ENCODE measurements at places on chromosomes 2 and 18. TPM values are rescaled to one million over a fixed set of nuclear protein-coding genes. Genes with fewer than 3 reads are reported as not detected.

DNA sequence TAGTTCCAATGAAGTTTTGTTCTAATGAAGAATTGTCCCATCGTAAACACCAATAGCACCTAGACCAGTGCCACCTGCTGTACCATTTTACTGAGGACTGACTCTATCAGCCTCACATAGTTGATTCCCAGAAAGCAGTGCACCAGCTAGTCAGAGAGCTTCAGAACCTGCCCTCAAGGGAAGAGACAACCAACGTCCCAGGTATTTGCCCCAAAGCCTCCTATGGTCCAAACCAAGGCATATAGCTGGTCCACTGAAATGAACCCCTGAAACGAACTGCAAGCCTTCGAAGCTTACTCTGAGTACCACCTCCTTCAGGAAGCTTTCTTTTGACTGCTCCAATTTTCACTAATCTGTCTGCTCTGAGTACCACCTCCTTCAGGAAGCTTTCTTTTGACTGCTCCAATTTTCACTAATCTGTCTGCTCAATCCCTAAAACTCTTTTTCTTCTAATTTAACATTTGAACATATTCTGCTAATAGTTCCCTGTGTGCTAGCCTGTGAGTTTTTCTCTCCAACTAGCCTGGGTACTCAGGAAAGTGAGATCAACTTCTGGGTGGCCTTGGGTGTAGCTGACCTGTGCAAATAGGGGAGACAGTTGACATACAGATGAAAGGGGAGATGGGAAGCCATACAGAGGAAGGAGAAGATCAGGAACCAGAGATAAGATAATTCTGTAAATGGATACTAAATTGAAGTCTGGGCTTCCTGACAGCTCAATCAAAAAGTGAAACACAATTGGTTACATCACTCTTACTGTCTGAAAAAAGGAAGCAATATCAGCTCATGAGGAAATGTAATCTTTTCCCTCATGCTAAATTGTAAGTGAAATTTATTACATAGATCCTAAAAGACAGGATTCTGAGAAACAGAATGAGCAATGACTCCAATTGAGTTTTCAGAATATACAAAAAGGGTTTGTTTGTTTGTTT is 33.5 kb upstream of the EML4 start:
- no peaks in the 10 kb centered on the region for H3K27me3 ChIP-seq
- peaks cover 26% of the 10 kb centered on the region for H3K4me1 ChIP-seq
- no peak overlapping the region for H3K27ac ChIP-seq
- H3K4me3 ChIP-seq, result no peak overlapping the region
- H3K36me3 ChIP-seq, result no peaks in the 10 kb centered on the region
- DNase-seq, result no peak

TM4SF20 gene
- 0.12 TPM for polyA plus RNA-seq

BZW1 gene
- 105 TPM for polyA plus RNA-seq

- DNase-seq, result peak; percentile 14
- no peaks in the 10 kb centered on the region for H3K36me3 ChIP-seq
- H3K27me3 ChIP-seq, result no peaks in the 10 kb centered on the region
- H3K4me3 ChIP-seq, result no peak overlapping the region
- no peak overlapping the region for H3K27ac ChIP-seq
These were observed 73.6 kb downstream of the BOD1L2 start for GRCh38 chr18:57220480-57220879.

GRCh38 chr2:149729586-149729985 is 142.0 kb upstream of the MMADHC start:
- H3K36me3 ChIP-seq, result no peaks in the 10 kb centered on the region
- H3K27ac ChIP-seq, result no peak overlapping the region
- no peak overlapping the region for H3K4me3 ChIP-seq
